ENCODE measurements at places on chromosomes 2 and 18.
A peak's percentile ranks its signal among the peaks of the same experiment; 100 is the strongest.

- DNase-seq, result peak; percentile 22
Observed at GRCh38 chr2:54029721-54030395, 59.1 kb upstream of the PSME4 start.

DNA sequence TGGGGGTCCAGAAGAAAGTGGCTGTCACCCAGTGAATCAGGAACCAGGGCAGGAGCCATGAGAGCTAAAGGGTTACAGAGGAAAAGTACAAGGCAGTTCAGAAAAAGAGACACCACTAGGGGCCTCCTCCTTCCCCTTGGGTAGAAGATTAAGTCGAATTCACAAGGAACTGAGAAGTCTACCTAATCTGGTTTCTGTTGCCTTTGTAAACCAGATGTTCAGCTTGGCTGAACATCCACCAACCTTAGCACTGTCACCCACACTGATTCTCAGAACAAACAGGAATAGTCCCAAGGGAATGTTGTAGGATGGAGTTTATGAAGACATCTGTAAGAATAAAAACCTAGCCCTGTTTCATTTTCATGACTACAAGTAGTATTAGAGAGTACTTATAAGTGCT lies 90.4 kb upstream of the NOSTRIN start:
- DNase-seq, result no peak

DNA sequence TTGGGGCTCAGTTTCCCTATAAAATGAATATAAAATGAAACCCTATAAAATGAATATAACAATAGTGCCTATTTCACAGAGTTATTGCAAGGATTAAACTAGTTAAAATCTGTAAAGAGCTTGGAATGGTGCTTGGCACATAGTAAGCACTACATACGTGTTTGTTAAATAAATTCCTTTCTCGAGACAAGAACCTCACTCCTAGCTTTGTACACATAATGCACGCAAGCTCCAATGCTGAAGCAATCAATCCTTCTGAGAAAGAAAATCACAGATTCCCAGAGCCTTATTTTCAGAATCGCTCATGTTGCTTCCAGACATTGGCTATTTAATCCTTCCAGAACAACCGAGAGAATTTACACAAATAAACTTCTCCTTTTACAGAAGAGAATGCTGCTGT lies 440.9 kb downstream of the IRS1 start:
- DNase-seq, result no peak

- DNase-seq, result no peak
Observed at GRCh38 chr2:3288470-3289170, 89.0 kb downstream of the EIPR1 start.

DNA sequence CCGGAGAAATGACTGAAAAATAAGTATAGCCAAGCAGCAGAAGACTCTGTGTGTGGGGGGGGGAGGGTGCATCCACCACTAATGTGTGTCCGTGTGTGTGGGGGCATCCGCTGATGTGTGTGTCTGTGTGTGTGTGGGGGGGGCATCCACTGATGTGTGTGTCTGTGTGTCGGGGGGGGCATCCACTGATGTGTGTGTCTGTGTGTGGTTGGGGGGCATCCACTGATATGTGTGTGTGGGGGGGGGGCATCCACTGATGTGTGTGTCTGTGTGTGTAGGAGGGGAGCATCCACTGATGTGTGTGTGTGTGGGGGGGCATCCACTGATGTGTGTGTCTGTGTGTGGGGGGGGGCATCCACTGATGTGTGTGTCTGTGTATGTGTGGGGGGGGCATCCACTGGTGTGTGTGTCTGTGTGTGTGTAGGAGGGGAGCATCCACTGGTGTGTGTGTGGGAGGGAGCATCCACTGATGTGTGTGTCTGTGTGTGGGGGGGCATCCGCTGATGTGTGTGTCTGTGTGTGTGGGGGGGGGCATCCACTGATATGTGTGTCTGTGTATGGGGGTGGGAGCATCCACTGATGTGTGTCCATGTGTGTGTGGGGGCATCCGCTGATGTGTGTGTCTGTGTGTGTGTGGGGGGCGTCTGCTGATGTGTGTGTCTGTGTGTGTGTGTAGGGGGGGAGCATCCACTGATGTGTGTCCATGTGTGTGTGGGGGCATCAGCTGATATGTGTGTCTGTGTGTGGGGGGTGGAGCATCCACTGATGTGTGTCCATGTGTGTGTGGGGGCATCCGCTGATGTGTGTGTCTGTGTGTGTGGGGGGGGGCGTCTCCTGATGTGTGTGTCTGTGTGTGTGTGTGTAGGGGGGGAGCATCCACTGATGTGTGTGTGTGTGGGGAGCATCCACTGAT lies 125.0 kb downstream of the NFATC1 start:
- no peak for DNase-seq

DNA sequence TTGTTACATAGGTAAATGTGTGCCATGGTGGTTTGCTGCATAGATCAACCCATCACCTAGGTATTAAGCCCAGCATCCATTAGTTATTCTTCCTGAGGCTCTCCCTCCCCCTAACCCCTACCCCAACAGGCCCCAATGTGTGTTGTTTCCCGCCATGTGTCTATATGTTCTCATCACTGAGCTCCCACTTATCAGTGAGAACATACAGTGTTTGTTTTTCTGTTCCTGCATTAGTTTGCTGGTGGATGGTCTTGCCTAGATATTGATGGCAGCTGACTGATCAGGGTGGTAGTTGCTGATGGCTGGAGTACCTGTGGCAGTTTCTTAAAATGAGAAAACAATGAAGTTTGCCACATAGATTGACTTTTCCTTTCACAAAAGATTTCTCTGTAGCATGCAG lies 34.6 kb upstream of the MSTN start:
- no peak for DNase-seq

DNA sequence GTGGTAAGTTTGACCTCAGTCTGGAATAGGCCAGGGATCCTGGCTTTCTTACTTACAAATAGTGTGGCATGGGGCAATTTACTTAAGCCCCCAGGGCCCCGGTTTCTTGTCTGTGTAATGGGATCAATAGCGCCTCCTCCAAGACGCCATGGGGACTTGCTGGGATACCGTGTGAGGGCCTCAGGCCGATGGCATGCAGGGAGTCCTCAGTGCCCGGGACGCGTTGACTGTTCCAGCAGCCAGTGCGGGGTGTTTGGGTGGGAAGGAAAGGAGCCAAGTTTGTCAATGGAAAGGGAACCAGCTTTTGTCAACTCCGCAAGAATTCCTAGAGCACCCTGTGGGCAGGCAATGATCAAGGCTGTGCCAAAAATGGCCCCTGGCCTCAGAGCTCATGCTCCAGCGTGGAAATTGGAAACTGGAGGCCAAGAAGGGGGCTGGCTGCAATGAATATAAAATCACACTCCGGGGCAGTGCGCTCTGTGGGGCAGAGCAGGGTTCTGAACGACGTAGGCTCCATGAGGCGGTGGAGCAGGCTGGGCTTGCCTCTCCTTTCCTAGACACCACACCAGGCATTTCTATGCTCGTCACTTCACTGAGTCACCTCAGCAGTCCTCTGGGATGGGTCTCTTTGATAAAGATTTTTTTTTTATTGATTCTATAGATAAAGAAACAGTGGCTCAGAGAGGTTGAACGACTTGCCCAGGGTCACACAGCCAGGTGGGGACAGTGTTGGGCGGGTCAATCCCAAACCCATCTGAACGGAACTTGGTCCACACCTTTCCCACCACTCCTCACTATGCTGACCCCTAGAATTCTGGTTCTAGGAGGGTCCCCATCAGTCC lies 56.7 kb upstream of the ASAP2 start:
- peak; percentile 20 for DNase-seq

GRCh38 chr18:13640266-13640860 lies 86.0 kb downstream of the FAM210A start:
- DNase-seq, result no peak

DNA sequence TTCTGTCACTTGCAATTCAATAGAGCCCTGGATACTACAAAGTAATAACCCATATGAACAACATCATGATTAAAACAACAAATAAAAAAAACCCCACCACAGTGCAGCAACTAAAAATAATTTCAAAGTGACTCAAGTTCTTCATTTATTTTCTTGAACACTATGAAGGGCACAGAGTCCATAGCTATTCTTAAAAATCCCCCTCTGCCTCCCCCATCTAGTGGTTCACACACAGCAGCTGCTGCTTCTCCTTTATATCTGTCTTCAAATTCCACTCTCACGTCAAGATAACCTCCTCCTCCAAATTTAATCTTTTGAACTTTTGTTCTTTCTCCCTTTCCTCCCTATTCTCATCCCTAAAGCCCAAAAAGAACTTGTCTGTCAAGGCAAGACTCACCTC lies 591.3 kb downstream of the ZEB2 start:
- DNase-seq, result no peak

GRCh38 chr18:8856769-8857393 lies 151.5 kb downstream of the MTCL1 start:
- DNase-seq, result no peak

- no peak for DNase-seq
Observed at GRCh38 chr2:9524291-9524690, 31.3 kb downstream of the ADAM17 start.

DNA sequence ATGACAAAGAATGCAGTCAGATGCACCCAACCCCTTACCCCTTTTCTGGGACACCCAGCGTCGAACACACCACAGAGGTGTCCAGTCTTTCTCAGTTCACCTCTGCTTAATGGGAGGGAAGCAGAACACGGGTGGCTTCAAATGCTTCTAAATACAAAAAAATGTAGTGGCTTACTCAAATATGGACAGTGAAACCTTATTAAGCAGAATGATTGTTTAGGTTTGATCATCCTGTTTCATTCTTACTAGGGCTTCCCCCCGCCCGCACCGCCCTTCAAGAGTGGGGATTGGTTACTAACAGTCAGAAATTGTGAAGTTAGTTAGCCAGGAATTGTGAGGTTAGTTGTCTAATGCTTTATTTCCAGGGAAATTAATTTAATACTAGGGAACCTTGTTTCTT lies 21.6 kb downstream of the ATG16L1 start:
- no peak for DNase-seq
